ENCODE measurements at places on chromosomes 4 and X.

DNA sequence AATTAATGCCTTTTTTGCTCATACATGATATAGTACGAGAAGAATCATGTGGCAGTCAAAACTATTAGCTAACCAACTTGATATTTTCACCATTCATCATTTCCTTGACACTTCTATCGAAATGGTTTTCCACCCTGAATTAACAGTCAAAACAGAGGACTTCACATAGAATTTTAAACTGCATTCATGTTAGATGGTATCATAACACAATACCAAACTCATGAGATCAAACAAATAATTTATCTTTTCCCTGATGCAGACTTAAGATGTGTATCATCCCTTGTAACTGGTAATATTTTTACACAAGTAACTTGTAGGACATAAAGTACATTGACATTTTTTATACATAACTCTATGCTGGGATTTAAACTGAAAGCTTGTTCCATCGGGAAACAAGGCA, 18.2 kb upstream of the ANTXR2 start:
- no peak for DNase-seq

- DNase-seq = no peak
Observed at GRCh38 chr4:128711361-128711760, 98.1 kb upstream of the JADE1 start.

- no peak for DNase-seq
Observed at GRCh38 chr4:56731857-56732256, 50.8 kb upstream of the HOPX start.

GRCh38 chr4:35993606-35994005, 250.7 kb downstream of the ARAP2 start:
- DNase-seq = no peak

GRCh38 chr4:4864940-4865704, 5.7 kb downstream of the MSX1 start:
- DNase-seq = no peak

DNA sequence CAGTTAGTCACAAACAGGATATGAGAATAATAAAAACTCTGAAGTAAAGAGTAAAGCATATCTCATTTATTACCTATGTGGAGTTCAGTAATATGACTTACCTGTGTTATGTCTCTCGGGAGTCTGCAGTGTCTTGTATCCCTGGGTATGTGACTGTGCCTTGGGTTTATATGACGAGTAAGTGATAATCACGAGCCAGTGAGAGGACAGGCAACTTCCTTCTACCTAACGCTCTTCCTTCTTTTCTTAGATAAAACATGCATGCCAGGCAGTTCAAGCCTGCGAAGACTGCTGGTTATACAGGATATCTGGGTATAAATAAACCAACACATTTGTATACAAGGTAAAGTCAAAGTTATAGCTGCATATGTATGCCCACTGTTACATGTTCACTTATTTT, at the start of gene HPGDS:
Gene HPGDS (minus strand): TSS at position 143 of the 400 bp plus-strand sequence. CDS start 8,207 bp downstream, outside the sequence.
- no peak for DNase-seq

DNA sequence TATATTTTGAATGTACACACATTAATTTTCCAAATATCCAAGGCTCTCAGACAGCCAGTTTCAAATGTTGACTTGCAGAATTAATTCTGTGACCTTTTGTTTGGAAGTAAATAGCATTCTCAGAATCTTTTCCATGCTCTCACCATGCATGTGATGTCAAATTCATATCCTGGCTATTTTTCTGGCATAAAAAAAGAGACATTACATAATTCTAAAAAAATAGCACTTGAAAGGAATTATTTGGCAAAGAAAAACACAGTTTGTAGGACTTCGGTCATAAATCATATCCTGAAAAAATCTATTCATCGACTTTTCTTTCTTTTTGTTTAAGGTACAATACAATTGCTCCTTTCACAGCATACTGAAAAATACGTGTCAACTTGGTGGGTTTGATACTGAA, 111.2 kb downstream of the GLRA3 start:
- DNase-seq = no peak

DNA sequence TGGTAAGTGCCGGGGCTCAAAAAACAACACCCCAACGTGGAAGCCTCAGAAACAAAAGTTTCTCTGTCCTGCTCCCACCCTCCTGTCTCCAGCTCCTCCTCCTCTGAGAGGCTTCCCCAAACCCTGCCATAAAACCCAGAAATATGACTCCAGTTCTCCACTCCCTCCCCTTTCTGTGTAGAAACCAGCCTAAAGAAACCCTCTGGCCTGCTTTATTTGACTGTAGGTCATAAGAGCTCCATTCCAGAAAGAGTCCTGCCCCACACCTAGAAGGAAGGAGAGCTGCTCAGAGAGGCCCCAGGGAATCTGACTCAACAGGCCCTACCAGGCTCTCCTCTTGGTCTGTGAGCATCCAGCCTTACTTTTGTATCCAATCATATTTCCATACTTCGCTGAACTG, 872 bp upstream of the S100P start:
- DNase-seq = no peak

DNA sequence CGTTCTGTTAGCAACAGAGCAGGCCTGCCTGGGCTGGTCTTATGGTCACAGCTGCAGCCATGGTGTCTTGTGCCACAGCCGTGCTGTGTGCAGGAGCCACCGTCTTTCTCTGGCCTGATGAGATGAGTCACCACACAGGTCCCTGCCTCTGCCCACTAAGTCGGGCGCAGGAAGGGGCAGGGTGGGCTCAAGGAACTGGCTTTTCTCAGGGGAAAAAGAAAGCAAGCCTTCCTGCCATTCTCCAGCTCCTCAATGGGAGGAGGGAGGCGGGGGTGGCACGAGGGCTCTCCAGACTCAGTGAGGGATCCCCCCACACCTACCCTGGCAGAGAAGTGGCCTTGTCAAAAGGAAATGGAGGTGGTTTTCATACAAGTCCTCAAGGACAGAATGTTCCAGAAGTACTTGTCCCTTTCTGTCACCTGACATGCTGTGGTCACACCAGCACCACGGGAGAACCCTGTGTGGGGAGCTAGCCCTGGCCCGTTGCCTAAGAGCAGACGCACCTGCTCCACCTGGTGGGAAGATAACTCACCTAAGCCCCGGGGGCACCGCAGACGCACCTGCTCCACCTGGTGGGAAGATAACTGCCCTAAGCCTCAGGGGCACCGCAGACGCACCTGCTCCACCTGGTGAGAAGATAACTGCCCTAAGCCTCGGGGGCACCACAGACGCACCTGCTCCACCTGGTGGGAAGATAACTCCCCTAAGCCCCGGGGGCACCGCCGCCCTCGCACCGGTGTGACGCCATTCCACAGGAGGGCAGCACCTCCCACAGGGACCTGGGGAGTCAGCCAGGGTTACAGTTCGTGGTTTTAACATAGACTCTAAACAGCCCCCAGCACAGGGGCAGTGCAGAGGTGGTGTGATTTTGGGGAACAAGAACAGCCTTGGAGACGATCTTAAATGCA, 18.5 kb downstream of the UVSSA start:
- DNase-seq = no peak

GRCh38 chr4:184550476-184550875, 76.1 kb upstream of the IRF2 start:
- DNase-seq = no peak

GRCh38 chrX:109818976-109819375, 85.9 kb upstream of the ACSL4 start:
- no peak for DNase-seq

DNA sequence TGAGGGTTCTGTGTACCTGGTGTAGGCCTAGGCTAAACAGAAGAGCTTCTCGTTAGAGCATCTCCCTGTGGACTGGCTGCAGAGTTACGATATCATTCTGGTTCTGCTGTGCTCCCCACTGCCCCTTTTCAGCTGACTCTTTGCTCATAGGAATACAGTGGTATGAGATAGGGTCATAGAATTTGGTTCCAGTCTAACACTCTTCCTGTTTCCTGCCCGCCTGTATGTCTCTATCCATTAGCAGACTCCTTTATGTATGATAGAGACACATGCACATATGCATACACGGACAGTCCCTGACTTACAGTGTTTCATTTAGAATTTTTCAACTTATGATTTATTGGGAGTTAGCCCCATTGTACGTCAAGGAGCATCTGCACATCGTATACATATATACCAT, 15.3 kb downstream of the RNF4 start:
- no peak for DNase-seq

DNA sequence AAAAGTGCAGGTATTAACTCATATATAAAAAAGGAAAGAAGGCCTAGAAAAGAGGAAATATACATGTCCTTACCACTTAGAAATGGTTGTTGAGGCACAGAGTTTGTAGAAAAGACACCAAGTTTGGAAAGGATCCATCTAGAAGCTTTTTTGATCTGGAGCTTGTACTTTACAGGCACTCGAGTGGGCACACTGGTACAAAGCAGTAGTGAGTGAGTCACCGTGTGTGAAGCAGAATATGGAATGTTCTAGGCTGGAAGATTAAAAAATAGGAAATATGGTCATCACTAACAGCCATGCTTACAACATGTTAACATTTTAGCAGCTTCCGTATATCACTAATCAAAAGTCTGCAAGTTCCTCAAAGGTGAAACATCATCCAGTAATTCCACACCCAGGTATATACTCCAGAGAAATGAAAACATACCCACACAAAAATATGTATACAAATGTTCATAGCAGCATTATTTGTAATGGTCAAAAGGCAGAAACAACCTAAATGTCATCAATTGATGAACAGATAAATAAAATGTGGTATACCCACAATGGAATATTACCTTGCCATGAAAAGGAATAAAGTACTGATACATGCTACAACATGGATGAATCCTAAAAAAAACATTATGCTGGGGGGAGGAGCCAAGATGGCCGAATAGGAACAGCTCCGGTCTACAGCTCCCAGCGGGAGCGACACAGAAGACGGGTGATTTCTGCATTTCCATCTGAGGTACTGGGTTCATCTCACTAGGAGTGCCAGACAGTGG, 69.5 kb downstream of the FRYL start:
- no peak for DNase-seq

DNA sequence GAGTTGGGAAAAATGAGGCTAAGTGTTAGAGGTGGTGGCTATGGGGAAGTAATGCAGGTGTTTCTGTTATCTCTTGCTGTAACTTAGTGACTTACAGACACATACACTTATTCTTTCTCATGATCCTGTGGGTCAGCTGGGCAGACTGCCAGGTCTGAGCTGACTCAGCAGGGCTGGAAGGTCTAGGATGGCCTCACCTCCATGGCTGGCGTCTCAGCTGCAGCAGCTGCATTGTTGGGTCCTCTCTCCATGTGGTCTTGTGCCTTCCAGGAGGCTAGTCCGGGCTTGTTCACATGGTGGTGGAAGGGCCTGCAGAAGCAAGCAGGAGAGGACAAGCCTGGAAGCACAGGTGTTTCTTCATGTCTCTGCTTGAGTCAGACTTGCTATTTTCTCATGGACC, 172.7 kb downstream of the NHS start:
- no peak for DNase-seq

- no peak for DNase-seq
Observed at GRCh38 chr4:96993560-96993959, 1149.7 kb downstream of the STPG2 start.

DNA sequence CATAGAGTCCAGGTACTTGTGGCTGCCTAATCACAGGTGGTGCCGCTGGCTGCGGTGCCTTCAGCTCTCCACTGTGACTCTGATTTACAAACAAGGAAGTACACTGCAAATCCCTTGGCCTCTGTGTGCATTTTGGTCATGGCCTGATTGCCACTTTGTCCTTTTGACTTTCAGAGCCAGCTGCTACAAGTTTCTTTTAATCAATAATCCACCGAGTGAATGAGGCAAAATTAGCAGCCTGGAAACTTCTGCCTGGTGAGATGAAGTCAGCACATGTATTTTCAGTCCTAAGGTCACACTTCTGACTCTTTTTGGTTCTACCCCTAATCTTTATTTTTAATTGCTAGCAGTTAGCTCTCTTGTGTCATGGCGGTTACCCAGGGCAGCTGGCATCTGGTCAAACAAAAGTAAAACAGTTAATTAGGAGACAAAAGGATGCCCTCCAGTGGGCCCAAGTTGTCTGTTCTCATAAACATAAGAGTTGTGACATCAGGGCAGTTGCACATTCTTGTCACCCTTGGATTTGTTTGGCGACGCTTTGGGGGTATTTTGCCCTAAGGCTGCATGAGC, 62.3 kb upstream of the LNX1 start:
- DNase-seq = no peak

DNA sequence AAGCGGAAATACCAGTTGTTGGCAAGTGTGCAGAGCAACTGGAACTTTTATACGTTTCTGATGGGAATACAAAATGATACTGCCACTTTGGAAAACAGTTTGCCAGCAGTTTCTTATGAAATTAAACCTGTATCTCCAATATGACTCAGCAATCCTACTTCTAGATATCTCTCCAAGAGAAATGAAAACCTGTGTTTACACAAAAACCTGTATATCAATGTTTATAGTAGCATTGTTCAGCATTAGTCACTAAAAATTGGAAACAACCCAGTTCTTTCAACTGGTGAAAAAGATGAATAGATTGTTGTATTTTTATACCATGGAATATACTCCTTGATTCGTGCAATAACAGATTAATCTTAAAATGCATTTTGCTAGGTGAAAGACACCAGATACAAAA, 26.8 kb downstream of the ATP7A start:
- DNase-seq = no peak

GRCh38 chrX:109934935-109935334, 68.0 kb upstream of the TMEM164 start:
- DNase-seq = no peak

DNA sequence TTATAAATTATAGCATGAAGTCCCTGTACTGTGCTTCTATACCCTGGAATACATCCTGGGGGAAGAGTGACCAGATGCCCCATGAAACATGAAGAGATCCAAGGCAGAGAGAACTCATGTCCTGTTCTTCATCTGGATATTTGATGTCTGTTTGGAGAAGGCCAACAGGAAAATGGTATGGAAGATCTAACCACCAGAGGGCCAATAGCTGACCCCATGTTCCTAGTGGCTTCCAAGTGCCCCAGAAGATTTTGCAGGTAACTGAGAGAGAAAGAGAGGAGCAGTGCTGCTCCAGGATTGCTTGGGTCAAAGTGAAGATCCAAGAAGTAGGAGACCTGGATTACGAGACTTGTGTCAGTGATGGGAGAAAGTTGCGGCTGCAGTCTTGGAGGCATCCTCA, 90.2 kb upstream of the TSPAN5 start:
- DNase-seq = no peak

DNA sequence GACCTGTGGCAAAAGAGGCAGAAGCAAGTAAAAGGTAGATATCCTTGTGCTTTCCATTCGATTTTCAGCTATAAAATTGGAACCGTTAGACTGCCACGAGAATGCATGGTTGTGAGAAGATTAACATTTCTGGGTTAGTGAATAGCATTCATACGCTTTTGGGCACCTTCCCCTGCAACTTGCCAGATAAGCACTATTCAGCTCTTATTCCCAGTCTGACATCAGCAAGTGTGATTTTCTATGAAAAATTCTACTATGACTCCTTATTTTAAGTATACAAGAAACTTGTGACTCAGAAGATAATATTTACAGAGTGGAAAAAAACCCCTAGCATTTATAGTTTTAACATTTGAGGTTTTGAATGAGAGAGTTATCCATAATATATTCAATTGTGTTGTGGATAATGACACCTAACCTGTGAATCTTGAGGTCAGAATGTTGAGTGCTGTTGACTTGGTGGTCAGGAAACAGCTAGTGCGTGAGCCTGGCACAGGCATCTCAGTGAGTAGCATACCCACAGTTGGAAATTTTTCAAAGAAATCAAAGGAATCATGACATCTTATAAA, 3.9 kb downstream of the FGB start:
- DNase-seq = no peak

GRCh38 chr4:123244137-123244536, 152.5 kb upstream of the SPRY1 start:
- no peak for DNase-seq

- no peak for DNase-seq
Observed at GRCh38 chrX:7115557-7115956, 32.0 kb upstream of the STS start.

GRCh38 chrX:49844611-49845010, 15.5 kb downstream of the PAGE4 start:
- DNase-seq = no peak
